ENCODE measurements at places on chromosomes 11 and 22.

DNA sequence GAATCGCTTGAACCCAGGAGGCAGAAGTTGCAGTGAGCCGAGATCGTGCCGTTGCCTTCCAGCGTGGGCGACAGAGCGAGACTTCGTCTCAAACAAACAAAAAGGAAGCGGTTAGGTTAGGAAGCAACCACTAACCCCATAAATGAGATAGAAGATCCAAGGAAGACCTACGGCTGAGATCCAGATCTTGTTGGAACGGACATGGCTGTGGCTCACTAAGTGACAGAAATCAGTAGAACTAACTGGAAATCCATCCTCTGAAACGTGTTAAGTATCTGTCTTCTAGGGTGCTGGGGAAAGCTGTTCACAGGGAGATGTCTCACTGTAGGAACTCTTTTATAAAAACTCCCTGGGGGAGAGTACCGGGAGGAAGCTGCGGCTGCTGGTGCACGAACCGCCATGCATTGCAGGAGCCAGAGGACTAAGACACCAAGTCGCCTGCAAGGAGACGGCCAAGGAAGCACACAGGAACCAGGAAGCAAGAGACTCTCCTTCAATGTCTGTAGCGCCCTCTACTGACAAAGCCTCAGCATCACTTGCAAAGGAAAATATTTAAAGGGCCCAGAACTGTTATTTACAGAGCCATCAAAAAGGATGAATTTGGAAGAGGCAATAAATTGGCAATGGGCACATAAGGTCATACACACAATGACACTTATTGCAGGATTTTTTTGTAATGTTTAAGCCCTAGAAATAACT, 16.9 kb upstream of the SPTY2D1 start:
- DNase-seq = peak; percentile 32

DNA sequence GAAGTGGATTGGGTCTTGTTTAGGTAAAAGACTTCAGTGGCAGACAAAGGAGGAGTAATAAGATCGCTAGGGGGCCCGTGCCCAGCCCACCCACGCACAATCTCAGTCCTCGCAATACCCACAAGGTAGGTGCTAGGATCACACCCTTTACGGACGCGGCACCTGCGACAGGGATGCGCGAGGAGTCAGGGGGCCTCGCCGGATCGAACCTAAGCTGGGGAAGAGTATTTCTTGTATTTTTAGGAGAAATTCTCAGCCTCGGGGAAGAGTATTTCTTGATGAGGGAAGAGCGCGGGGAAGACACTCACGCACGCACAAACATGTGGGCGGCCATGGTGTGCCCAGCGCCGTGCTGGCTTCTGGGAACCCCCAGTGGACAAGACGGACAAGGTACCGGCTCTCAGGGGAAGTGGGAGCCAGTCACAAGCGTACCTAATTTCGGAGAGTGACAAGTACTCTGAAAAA, 745 bp upstream of the FAM118A start:
- no peak for DNase-seq

DNA sequence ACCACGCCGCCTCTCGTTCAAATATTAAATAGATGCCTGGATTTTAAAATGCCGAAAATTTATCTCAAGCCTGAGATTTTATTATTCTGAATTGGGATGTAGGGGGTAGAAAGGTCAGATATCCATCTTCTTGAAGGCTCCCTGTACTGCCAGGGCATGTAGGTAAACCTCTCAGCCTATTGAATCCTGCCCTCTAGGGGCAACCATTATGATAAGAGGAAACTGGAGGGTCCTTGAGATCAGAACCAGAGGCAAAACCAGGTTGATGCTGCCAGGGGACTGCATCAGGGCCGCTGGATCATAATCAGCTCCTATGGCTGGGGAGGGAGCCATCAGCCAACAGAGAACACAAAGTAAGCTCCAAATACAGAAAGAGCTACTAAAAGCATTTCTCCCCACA, 92.4 kb downstream of the KCNC1 start:
- DNase-seq = no peak

GRCh38 chr11:41256041-41256440, 203.4 kb downstream of the LRRC4C start:
- no peak for DNase-seq

DNA sequence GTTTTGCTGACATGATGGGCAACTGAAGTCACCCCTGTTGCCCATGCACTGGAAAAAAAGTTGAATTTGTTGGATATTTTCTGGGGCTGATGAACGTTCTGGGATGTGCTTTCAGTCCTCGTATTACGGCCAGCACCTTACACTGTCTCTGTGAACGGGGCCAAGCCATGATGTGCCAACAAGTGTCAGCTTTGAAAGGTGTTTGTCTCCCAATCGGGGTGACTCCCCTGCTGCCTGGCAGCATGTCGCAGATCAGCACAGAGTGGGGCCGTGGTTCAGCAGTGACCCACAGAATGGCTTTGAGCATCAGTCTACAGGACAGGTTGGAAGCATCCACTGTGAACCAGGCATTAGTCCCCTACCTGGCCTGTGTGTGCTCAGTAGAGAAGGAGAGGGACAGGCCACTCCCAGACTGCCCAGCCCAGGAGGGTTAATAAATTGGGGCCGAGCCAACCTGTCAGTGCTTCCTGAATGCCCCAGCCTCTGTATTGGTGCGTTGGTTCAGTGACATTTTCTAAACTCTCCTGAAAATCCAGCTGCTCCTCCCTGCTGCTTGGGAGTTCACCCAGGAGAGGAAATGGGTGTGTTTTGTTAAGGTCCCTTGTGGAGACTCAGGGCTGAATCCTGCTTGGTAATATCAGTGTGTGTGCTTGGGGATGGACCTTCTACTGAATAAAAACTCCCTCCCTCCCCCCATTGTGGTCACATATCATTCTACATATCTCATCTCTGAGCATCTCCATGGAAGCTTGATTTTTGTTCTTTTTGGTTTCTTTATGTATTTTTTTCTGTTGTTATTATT, 50.7 kb upstream of the TTC12 start:
- no peak for DNase-seq

GRCh38 chr22:39298241-39298987, 21.0 kb downstream of the RPL3 start:
- DNase-seq = no peak

GRCh38 chr22:47836957-47837356, 1074.5 kb downstream of the TBC1D22A start:
- DNase-seq = peak; percentile 87

DNA sequence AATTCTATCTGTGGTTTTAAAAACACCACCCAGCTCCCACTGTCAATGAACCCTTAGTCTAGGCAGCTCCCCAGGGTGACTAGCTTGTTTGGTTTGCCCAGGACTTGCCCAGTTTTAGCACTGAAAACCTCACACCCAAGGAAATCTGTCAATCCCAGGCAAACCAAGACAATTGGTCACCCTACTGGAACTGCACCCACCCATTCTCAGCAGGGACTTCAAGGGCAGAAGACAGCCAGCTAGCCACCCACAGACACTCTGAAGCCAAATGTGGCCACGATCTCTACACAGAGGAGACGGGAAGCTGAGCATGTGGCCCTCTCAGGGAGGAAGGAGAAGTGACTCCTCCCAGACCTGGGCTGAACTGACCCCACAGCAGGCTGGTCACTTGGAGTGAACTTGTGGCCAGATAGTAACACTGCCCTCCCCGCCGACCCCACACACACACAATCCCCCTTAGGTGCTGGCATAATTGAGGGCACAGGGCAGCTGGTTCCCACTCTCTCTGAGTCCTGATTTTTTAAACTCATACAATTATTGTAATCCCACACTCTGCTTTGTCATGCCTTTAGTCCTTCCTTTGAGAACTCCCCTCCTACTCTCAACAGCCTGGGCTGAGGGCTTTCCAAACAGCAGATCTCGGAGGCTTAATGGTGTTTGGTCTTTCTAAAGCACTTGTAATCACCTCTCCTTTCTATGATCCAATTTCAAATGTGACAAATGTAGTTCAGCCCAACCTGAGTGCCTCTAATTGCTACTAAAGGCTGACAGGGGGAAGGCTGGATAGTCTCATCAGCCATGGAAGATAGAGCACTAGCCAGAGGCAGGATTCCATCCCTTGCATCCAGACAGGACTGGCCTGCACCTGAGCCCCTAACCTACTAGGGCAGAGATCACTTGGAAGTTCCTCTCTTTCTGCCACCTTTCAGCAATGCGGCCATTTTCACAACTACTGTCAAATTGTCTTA, 74.7 kb upstream of the DRD2 start:
- no peak for DNase-seq

- DNase-seq = no peak
Observed at GRCh38 chr11:1814691-1815090, 20.1 kb upstream of the SYT8 start.

- DNase-seq = no peak
Observed at GRCh38 chr11:3894128-3894731, 38.8 kb downstream of the STIM1 start.

- no peak for DNase-seq
Observed at GRCh38 chr11:68343761-68344256, 31.4 kb downstream of the LRP5 start.

DNA sequence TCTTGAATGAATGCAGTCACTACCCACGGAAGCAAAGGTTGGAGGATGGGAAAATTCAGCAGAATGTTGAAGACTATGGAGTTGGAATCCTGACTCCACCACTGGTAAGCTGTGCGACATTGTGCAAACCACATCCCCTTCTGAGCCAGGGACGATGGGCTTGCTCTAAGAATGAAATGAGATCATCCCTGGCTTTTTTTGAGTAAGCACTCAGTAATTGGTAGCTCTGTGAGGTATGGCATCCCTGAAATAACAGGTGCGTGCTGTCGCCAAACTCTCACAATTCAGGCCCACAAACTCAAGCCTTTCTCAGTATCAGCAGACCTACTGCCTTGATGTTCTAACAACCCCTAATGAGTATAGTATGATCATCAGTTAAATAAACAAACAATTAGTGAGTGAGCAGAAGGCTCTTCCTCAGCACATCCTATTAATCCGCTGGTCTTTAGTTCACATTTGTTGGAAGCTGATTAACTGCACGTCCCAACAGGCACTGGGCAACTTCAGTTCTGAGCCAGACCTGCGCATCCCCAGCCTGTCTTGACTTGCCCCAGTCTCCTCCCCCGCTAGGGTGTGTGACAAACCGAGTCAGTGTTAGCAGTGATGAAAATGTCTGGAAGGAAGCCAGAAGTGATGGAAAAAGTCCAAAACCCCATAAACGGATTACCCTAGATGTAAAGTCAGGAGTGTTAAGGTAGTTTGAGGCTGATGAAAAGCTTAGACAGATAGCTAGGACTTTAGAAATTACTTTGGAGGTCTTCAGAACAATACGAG, 235.5 kb downstream of the GRIK4 start:
- DNase-seq = peak; percentile 72

DNA sequence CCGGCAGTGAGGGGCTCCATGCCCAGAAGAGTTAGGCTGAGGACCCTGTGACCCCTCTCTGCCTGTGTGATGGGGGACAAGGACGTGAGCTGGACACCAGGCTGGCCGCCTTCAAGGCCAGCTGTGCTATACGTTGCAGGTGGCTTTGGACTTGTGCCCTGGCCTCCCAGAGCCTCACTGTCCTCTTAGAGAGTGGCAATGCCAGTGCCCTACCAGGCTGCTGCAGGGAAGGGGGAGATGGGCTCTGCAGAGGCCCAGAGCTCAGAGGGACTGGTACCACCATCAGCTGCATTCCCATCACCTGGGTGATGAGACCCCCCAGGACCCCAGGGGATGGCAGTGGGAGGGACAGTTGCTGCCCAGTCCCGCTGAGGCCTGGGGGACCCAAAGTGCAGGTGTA, 90.4 kb upstream of the SHISAL1 start:
- DNase-seq = no peak

GRCh38 chr11:12319461-12319951, 57.9 kb upstream of the PARVA start:
- DNase-seq = peak; percentile 60

- no peak for DNase-seq
Observed at GRCh38 chr11:59283311-59283710, 70.6 kb upstream of the MPEG1 start.

DNA sequence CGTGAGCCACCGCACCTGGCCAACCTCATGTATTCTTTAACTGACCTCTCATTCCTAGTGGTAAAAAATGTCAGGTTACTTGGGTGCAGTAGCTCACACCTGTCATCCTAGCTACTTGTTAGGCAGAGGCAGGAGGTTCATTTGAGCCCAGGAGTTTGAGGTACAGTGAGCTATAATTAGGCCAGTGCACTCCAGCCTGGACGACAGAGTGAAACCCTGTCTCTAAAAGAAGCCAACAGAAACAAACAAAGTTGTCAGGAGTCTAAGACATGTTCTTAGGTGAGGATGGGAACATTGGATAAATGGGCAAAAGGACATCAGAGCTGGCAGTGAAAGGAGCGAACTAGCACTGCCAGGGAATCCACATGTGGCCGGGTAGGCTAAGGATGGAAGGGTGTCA, 18.1 kb downstream of the MADD start:
- DNase-seq = no peak

DNA sequence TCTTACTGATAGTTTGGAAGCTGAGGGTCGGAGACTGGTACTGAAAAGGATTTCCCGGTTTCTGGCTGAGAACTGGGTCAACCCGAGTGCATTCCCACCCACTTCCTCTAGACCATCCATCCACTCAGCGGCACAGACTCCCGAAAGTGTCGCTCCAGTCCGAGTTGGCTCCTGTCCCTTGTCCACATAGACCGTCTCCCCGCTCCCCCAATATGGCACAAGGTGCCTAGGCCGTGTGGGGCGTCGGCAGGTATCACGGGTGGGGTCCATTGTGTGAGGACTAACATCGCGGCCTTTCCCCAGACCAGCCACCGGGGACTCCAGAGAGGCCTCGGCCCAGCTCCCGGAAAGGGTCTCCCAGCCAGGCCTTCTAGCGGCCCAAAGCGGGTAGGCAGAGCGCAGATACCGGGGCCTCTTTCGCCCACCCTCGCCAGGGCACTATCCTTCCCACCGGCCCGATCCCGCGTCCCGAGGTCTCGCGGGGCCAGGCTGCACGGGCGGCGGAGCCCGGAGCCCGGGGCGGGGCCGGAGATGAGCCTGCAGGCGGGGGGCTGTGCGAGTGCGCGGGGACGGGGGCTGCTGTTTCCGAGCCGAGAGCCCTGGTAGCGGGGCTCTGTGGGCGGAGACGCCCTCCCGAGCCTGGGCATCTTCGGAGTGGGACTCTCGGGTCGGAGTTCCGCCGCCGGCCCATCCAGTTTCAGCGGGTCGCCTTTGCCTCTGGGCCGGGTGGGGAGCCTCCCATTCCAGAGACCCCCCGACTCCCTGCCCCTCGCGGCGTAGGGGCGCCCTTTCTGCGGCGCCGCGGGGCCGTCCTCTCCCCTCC, 21.1 kb downstream of the SERPINH1 start:
- peak; percentile 94 for DNase-seq

GRCh38 chr11:103051151-103051801, 40.7 kb downstream of the DCUN1D5 start:
- no peak for DNase-seq

- no peak for DNase-seq
Observed at GRCh38 chr11:18010977-18011586, 1.8 kb downstream of the SERGEF start.
